ENCODE measurements at places on chromosomes 5 and 9. TPM values are rescaled to one million over a fixed set of nuclear protein-coding genes. Genes with fewer than 3 reads are reported as not detected.

DNA sequence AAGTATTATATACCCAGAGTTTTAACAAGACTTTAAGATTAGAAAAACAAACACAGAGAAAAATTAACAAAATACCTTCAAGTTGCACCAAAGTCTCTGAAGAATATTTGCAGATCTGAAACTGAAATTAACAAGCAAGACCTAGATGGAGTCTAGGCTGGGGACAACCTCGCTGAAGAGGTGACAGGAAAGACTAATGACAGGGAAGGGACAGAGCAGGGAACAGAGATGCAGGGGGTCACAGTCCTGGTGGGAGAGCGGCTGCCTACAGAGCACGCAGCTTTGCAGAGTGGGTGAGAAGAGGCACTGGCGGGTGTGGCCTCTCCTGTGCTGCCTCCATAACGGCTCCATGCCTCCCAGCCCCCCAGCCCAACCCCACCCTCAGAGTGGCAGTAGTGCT, 13.5 kb downstream of the RETREG1 start:
- H3K27ac ChIP-seq: no peak overlapping the region
- no peak overlapping the region for H3K4me3 ChIP-seq
- no peaks in the 10 kb centered on the region for H3K36me3 ChIP-seq
- no peaks in the 10 kb centered on the region for H3K27me3 ChIP-seq
- DNase-seq: no peak

GRCh38 chr5:134742134-134742533, 3.8 kb downstream of the CAMLG start:
- no peak overlapping the region for H3K4me3 ChIP-seq
- H3K4me1 ChIP-seq: peaks cover 12% of the 10 kb centered on the region
- peaks cover 31% of the 10 kb centered on the region for H3K36me3 ChIP-seq
- H3K27me3 ChIP-seq: no peaks in the 10 kb centered on the region
- no peak for DNase-seq

GRCh38 chr9:18472841-18473251, 1.1 kb upstream of the ADAMTSL1 start:
- H3K27me3 ChIP-seq: no peaks in the 10 kb centered on the region
- no peaks in the 10 kb centered on the region for H3K36me3 ChIP-seq
- no peak for DNase-seq

- H3K4me3 ChIP-seq: no peak overlapping the region
- H3K27ac ChIP-seq: no peak overlapping the region
- no peak for DNase-seq
- H3K4me1 ChIP-seq: no peaks in the 10 kb centered on the region
- no peaks in the 10 kb centered on the region for H3K36me3 ChIP-seq
These were observed 39.6 kb upstream of the LCP2 start for GRCh38 chr5:170337045-170337733.

- peaks cover 15% of the 10 kb centered on the region for H3K4me1 ChIP-seq
- no peak overlapping the region for H3K4me3 ChIP-seq
- no peaks in the 10 kb centered on the region for H3K36me3 ChIP-seq
- no peak for DNase-seq
These were observed 5.4 kb downstream of the IGIP start for GRCh38 chr5:140130949-140131733.

DNA sequence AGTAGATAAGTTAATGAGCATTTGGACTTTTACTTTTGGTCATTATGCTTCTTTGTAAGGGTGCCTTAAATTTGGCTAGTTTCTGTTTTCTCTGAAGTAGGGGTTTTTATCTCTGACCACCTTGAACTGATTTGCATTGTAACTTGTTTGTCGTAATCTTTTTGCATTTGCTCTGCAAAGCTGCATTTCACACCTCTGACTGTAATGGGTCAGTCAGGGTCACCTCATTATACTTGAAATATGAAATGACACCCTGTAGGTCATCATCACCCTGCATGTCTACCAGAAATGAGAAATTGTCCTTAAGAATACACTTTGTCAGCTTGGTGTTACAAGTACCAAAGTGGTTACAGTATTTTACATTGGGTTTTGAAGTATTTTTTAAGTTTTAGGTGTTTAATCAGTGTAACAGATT, 74.0 kb downstream of the KCNN2 start:
- H3K36me3 ChIP-seq: no peaks in the 10 kb centered on the region
- H3K4me1 ChIP-seq: no peaks in the 10 kb centered on the region
- H3K4me3 ChIP-seq: no peak overlapping the region
- no peak overlapping the region for H3K27ac ChIP-seq
- H3K27me3 ChIP-seq: no peaks in the 10 kb centered on the region

- DNase-seq: no peak
- no peaks in the 10 kb centered on the region for H3K36me3 ChIP-seq
- peaks cover 27% of the 10 kb centered on the region for H3K4me1 ChIP-seq
- no peak overlapping the region for H3K27ac ChIP-seq
- no peak overlapping the region for H3K4me3 ChIP-seq
These were observed 130.6 kb downstream of the KCNIP1 start for GRCh38 chr5:170634256-170634990.

DNA sequence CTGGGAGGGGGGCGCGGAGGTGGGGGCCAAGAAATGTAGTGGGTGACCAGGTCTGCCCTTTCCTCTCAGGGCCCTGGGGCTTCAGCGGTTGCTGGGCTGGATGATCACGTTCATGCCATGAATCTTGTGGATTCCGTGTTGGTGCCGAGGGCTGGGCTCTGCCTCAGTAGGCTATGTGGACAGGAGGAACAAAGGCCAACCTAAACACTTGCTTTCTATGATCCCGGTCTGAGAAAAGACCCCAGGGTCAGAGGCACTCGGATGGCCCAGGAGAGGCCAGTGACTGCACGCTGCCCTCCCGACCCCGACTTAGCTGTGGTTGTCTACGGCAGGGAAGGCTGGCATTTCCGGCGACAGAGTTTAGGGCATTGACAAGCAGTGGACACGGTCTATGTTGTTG, 26.6 kb downstream of the PHF2 start:
- H3K27me3 ChIP-seq: no peaks in the 10 kb centered on the region
- no peak overlapping the region for H3K27ac ChIP-seq
- no peak overlapping the region for H3K4me3 ChIP-seq
- H3K36me3 ChIP-seq: no peaks in the 10 kb centered on the region

DNA sequence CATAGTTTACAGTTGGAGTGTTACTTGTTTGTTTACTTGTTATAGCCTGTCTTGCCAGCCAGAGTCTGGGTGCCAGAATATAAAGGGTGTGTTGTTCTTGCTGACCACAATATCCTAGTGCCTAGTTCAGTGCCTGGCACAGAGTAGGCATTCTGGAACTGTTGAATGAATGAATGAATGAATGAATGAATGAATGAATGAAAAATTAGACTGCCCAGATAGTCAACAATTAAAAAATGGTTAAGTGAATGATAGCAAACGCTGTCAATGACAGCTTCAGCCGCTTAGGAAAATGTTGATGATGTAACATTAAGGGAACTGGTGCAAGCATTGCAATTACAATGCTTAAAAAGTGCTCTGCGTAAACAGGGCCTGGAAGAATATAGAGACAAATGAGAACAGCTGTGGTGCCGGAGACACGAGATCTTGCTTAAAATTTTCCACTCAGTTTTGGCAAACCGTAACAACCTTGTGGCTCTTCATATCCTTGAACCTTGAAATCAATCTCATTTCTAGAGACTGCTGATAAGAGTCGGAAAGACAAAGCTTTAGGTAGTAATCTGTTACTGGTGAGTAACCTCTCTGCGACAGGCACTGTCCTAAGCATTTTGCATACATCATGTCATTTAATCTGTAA, 4.7 kb upstream of the TTLL11 start:
- H3K4me3 ChIP-seq: no peak overlapping the region
- no peaks in the 10 kb centered on the region for H3K36me3 ChIP-seq
- H3K27ac ChIP-seq: no peak overlapping the region
- H3K27me3 ChIP-seq: no peaks in the 10 kb centered on the region
- no peak for DNase-seq

- peaks cover 18% of the 10 kb centered on the region for H3K4me1 ChIP-seq
- no peaks in the 10 kb centered on the region for H3K27me3 ChIP-seq
- no peak for DNase-seq
- peaks cover 57% of the 10 kb centered on the region for H3K36me3 ChIP-seq
- H3K27ac ChIP-seq: no peak overlapping the region
These were observed 4.0 kb downstream of the SRP19 start for GRCh38 chr5:112865128-112865527.

- H3K27me3 ChIP-seq: no peaks in the 10 kb centered on the region
- DNase-seq: no peak
- no peaks in the 10 kb centered on the region for H3K36me3 ChIP-seq
- no peak overlapping the region for H3K4me3 ChIP-seq
- no peak overlapping the region for H3K27ac ChIP-seq
These were observed 146.5 kb downstream of the MEF2C start for GRCh38 chr5:88736494-88736893.

- no peak for DNase-seq
- H3K27ac ChIP-seq: no peak overlapping the region
- no peak overlapping the region for H3K4me3 ChIP-seq
- peaks cover 15% of the 10 kb centered on the region for H3K36me3 ChIP-seq
These were observed 22.1 kb downstream of the LRRC19 start for GRCh38 chr9:26983340-26983739.

- no peaks in the 10 kb centered on the region for H3K36me3 ChIP-seq
- no peak for DNase-seq
These were observed 565.3 kb upstream of the BRINP1 start for GRCh38 chr9:119934497-119934896.

GRCh38 chr9:90813523-90813922, 11.9 kb downstream of the SYK start:
- H3K4me3 ChIP-seq: no peak overlapping the region
- no peaks in the 10 kb centered on the region for H3K27me3 ChIP-seq
- no peaks in the 10 kb centered on the region for H3K4me1 ChIP-seq
- H3K36me3 ChIP-seq: no peaks in the 10 kb centered on the region
- DNase-seq: no peak

DNA sequence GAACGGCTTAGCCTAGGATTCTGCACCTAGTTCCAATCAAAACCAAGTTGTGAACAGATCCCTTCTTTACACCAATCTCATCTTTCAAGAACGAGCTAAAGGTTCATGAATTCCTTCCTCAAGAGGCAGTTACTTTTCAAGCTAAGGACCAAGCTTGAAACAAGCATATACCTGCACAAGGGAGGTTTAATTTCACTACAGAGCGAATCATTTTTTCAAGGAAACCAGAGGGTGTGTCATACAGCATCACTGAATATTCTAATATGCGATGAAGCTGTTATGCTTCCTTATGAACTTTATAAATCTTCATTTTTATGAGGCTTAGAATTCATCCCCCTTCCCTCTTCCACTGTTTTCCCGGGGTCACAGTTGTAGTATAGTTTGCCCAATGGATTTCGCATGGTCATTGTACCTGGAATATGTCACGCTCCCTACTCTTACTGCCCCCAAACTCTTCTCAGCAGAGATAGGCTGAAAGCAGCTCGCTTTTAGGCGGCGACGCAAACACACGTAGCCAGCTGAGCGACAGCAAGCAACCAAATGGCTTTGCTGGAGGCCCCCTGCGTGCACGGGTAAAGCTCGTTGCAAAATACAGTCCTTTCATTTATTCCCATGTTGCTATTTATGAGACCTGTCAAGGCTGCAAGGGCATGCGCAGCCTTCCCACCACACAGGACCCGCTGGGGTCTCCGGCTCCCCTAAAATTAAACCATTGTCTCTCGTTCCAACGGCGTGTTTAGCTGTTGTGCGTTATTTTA, 832 bp downstream of the LMBRD2 start:
- H3K27ac ChIP-seq: peak overlapping the region; percentile 30
- peaks cover 28% of the 10 kb centered on the region for H3K4me1 ChIP-seq
- DNase-seq: peak; percentile 57
- H3K4me3 ChIP-seq: peak overlapping the region; percentile 99
- no peaks in the 10 kb centered on the region for H3K27me3 ChIP-seq

DNA sequence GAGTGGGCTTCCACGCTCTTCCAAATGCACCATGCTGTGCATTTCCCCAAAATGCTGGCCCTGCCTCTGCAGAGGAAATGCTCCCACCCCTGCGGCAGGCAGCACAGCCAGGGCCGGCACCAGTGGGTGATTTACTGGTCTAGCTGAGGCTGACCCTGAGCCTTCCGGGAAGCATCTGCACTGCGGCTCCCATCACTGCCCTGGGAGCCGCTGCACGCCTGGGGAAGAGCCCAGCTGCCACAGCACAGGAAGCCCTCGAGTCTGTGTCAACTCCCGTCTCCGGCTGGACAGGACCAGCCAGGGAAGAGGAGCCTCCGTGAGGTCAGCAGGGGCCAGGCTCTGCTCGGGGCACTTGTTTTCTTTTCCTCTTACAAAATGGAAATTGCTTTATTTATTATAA, 25.1 kb upstream of the EEIG1 start:
- H3K27me3 ChIP-seq: no peaks in the 10 kb centered on the region
- peaks cover 15% of the 10 kb centered on the region for H3K4me1 ChIP-seq
- no peaks in the 10 kb centered on the region for H3K36me3 ChIP-seq
- H3K4me3 ChIP-seq: no peak overlapping the region
- peak; percentile 80 for DNase-seq

The OLFM1 gene
- 15.9 TPM for polyA plus RNA-seq

The PRPF4 gene
- 22.5 TPM for polyA plus RNA-seq

The TRIM7 gene
- polyA plus RNA-seq: 3.5 TPM

The CAVIN4 gene
- 0.54 TPM for polyA plus RNA-seq

The SREK1 gene
- polyA plus RNA-seq: 23.1 TPM

The GPR150 gene
- 0.06 TPM for polyA plus RNA-seq

The MYMK gene
- not detected for polyA plus RNA-seq

The HAPLN1 gene
- polyA plus RNA-seq: 0.39 TPM

The NEUROG1 gene
- not detected for polyA plus RNA-seq

The NSG2 gene
- 4.3 TPM for polyA plus RNA-seq

The GHR gene
- 0.03 TPM for polyA plus RNA-seq
